ENCODE measurements at places on chromosomes 7 and 10.
A peak's percentile ranks its signal among the peaks of the same experiment; 100 is the strongest.

- no peak for DNase-seq
Observed at GRCh38 chr10:89427629-89428028, 13.3 kb downstream of the IFIT5 start.

DNA sequence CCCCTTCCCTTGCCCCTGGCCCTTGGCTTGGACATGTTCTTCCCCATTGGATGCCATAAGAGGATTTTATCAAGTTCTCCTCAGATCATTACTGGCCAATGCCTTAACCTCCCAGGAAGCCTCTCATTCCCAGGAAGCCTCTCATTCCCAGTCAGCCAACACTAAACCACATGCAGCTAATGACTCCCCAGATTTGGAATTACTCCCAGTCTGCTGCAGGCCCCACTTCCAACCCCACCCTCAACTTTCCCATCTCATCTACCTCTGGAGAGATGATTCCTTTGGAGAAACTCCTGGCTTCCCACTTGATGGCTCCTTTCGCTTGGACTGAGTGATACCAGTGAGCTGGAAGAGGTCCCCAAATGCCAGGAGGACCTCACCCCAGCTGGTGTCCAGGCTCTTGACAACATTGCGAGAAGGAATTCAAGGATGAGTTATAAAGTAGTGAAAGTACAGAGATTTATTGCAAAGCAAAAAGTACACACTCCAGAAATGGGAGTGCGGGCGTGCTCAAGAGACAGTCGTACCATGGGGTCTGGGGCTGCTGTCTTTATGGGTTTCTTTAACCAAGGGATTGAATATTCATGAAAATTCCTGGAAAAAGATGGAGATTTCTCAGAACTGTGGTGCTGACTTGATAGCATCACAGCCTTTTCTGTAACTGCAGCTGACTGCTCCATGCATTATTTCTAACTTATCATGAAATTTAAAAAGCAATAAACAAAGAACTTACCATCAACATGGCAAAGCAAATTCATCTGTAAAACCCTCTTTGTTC, 117.2 kb upstream of the ADCY1 start:
- DNase-seq, result no peak

GRCh38 chr10:55091691-55092328, 290.8 kb upstream of the PCDH15 start:
- no peak for DNase-seq

DNA sequence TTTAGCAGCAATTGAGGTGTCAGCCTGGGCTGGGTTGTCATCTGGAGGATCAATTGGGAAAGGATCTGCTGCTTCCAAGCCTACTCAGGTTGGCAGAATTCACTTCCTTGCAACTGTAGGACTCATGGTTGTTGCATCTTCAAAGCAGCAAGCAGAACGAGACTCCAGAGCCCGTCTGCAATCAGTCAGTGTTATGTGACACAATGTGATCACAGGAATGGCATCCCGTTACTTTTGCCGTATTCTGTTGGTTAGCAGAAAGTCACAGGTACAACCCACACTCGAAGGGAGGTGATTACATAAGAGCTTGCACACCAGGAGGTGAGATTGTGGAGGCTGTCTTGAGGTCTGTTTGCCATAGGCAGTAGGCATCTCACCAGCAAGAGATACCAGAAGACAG, 15.4 kb upstream of the LYZL1 start:
- DNase-seq, result no peak

GRCh38 chr10:32556783-32557395, 110.9 kb downstream of the CCDC7 start:
- DNase-seq, result no peak

DNA sequence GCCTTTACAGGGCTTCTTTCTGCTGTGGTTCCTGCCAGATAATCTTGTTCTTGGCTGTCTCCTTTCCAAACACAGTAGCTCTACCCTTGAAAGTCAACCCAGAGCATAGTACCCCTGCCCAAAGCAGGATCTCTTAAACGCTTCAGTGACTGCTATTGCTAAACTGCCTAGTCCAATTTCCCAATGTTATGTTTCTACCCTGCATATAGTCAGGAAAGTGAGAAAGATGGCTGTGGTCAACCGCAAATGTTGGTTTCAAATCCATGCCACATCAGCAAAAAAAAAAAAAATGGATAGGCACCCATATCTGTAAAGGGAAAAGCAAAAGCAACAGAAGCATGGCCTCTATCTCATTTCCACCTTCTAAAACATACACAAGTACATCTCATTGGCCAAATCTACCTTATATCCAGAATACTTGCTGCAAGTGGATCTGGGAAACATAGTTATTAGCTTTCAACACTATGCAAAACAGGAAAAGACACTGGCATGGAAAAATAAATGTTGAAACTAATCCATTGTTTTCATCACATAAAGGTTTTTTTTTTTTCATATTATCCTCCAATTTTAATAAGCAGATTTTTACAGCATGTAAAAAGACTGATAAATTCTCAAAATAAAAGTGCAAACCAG, 59.8 kb downstream of the DNAJC1 start:
- DNase-seq, result no peak

GRCh38 chr10:114885443-114885842, 52.6 kb upstream of the TRUB1 start:
- no peak for DNase-seq

DNA sequence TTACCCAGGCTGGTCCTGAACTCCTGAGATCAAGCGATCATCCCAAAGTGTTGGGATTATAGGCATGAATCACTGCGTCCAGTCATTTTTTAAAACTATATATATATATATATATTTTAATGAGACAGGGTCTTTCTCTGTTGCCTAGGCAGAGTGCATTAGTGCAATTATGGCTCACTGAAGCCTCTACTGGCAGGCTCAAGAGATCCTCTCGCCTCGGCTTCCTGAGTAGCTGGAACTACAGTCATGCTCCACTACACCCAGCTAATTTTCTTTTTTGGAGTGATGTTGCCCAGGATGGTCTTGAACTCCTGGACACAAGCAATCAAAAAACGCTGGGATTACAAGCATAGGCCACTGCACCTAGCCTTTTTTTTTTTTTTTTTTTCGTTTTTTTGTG, 55.3 kb upstream of the KAT6B start:
- no peak for DNase-seq

DNA sequence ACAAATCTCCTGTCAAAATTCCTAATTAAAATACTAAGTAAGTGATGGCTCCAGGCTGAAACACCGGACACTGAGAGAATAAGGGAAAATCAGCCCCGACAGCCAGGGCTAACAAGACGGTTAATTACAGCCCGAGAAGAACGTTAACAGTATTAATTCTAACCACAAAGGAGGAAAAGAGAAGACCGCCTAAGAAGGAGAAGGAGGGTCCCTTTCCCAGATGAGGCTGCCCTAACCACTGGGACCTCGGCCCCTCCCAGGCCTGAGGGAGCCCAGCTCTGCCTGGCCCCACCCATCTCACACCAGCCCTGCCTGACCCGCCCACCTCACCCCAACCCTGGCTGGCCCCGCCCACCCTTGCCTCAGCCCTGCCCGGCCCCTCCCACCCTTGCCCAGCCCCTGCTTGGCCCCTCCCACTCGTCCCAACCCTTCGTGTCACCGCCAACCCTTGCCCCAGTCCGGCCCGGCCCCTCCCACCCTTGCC, 51.3 kb downstream of the PWWP2B start:
- peak; percentile 64 for DNase-seq

DNA sequence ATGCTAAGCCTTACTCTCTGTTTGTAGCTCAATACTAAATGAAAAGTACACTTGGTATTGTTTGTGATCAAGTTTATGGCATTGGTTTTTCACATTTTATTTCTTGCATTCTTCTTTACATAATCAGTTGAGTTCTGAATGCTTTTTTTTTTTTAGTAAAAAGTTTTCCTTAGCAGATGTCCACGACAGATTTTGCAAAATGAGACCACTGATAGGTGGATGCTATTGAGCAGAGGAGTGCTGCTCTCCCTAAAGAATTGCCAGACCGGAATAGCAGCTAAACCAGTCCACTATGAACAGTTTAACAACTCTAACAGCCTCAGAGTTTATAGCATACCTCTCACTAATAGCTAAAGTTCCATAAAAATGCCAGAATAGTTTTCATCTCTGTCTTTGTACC, 225.1 kb upstream of the CACNA2D1 start:
- no peak for DNase-seq

- DNase-seq, result no peak
Observed at GRCh38 chr7:17844022-17844421, 96.3 kb downstream of the SNX13 start.

- DNase-seq, result no peak
Observed at GRCh38 chr7:124403587-124403986, 362.0 kb downstream of the GPR37 start.

GRCh38 chr10:4250587-4250887, 465.5 kb upstream of the KLF6 start:
- DNase-seq, result no peak

DNA sequence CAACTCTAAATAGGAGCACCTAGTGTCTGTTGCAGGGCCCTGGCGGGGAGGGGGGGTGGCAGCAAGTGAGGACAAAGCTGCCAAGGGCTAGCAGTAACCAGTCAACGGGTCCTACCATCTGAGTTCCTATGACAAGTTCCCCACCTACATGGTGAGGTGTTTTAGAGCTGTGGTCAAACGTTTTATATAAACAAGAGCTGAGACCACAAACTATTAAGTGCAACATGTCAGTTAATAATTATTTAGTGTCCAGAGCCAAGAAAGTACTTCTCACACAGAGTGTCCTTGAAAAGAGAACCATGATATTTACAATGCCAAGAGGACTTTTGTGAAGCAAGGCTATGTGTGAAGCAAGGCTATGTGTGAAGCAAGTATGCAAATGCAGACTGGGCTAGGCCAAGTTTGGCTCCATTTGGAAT, 434.7 kb downstream of the TNS3 start:
- DNase-seq, result no peak

GRCh38 chr7:65438598-65438997, 64.9 kb downstream of the ZNF92 start:
- no peak for DNase-seq

GRCh38 chr10:23694446-23694920, 255.6 kb downstream of the OTUD1 start:
- no peak for DNase-seq

- no peak for DNase-seq
Observed at GRCh38 chr7:80335511-80336231, 176.2 kb downstream of the GNAT3 start.

Data from BE2C (cell line).